Activated gamma-delta T cell (primary cell): ENCODE measurements at places on chromosomes 13 and 19.

DNA sequence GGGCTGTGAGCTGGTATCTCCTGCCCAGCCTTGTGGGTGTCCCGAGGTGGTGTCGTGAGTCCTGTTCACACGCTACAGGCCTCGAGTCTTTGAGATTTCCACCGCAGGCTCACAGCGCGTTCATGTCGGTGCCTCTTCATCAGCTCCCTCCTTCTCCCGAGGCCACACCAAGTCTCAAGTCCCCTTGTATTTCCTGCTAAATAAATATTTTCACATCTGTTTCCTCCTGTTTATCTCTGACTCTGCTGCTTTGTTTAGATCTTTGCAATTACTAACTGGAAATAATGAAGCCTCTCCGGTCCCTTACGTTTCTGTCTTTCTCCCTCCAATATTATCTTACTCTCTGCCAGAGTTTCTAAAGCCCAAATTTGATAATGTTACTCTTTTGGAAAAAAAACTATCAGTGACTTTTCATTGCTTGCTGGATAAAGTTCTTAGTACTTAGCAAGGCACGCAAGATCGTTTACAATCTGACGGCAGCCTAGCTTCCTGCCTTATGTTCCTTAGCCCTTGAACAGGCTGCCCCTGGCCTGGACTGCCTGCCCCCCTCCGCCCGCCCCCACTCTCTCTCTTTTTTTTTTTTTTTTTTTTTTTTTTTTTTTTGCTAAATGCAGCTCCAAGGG lies 130.5 kb upstream of the RNF113B start:
- DNase-seq, result no peak

DNA sequence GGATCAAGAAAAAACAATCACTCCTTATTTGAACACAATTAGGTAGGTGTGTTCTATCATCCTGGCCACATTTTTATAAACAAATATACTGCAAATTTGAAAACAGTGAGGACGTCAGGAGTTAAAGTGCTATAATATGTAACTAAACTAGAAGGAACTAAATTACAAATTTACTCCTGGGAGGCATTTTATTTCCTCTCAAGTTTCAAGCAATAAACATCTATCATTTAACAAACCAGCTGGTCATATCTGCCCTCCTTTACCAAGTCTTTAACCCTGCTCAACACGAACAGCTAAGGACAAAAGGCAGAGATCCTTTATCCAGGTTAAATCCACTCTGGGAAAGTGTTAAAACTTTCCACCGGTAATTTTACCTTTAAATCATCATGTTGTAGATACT lies 26.5 kb downstream of the ANKRD10 start:
- DNase-seq, result no peak

DNA sequence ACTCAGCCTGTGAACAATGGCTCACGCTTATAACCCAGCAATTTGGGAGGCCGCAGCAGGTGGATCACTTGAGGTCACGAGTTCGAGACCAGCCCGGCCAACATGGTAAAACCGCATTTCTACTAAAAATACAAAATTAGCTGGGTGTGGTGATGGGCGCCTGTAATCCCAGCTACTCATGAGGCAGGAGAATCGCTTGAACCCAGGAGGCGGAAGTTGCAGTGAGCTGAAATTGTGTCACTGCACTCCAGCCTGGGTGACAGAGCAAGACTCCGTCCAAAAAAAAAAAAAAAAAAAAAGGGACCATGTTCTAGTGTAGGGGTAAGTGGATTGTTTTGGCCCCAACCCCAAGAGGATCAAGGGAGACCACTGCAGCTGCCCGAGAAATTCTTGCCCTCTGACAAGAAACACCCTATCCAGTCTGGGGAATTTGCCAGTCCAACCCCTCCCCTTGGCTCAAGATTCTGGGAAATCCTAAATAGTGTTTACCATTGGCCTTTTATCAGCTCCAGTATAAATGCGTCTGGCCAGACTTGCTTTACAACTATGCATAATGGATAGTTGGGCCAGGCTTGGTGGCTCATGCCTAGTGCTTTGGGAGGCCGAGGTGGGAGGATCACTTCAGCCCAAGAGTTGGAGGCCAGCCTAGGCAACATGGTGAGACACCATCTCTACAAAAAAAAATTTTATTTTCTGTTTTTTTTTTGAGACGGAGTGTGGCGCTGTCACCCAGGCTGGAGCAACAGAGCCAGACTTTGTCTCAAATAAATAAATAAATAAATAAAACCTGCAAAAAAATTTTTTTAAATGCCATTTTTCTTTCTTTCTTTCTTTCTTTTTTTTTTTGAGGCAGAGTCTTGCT lies 5.1 kb upstream of the DHDH start:
- DNase-seq, result no peak

GRCh38 chr13:73254827-73255226 lies 196.0 kb downstream of the KLF5 start:
- no peak for DNase-seq

DNA sequence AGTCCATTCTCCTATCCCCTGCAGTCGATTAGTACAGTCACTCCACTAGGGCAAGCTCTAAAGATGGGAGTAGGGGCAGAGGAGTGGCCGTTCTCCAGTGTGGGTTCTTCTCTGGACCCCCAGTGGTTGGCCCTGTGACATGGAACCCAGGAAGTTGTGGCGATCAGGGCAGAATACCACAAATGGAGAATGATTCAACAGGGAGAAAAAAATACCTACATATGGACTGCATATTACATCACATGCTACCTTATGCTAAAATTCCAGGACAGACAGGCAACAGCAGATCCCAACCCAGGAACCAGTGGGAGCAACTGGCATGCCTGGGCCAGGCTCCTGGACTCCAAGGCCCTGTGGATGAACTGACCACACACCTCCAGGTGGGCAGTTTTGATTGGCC lies 20.4 kb downstream of the POU2F2 start:
- DNase-seq, result no peak

DNA sequence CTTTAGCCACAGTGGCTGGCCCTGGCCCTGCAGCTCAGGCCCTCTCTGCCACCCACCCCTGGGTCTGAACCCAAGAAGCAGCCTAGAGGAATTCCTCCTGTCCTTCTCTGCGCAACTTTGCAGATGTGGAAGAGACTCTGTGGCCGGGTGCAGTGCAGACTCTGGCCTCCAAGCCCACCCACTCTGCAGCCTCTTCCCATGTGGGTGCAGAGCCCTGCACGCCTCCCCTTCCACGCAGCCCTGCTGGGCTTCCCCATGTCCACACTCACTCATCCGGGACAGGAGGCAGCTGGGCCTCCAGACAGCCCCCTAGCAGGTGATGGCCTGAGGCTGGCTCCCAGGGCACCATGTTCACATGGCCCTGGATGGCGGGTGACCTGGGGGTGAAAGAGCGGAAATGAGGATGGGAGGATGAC lies 2.5 kb downstream of the TEX29 start:
- no peak for DNase-seq

DNA sequence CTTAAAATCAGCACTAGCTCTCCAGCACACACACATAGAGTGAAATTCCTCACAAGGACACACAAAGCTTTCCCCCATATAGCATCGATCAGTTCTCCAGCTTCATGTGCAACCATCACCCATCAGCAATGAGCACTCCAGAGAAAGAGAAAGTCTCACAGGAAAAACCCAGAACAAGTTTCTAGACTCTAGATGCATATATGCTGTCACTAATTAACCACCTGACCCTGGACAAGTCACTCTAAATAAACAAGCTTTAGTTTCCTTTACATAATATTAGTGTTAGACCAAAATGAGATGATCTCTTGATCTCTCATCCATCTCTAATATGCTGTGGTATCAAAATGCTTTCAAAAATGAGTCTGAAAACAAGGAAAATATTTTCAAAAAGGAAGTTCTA lies 81.2 kb downstream of the TBC1D4 start:
- no peak for DNase-seq

- no peak for DNase-seq
Measured at GRCh38 chr13:76707360-76707759, 178.8 kb downstream of the KCTD12 start.

GRCh38 chr13:88068316-88068715 lies 397.1 kb downstream of the SLITRK5 start:
- DNase-seq, result no peak

DNA sequence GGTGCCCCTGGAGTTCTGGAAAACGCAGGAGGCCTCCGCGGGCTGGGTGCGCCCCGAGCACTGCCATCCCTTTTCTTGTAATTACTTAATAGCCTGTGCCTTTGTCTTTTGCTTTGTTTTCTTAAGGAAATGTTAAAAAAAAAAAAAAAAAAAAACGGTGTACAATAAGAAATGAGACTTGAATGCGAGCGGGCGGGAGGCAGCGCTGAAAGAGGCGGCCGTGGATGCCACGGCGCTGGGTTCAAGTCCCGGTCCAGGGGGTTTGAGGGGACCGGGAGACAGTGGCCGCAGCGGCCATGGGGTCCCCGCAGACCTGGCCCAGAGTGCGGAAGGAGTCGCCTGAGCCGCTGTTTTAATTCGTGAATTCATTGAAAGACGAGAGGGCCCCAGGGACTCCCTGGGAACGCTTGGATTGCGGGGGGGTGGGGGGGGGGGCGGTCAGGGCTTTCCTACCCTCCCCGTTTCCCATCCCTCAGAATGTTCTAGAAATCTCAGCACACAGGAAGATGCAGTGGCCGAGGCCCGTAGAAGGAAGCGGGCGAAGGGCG lies 349.2 kb upstream of the ARGLU1 start:
- no peak for DNase-seq

GRCh38 chr13:35146686-35147085 lies 204.6 kb downstream of the NBEA start:
- DNase-seq, result no peak

DNA sequence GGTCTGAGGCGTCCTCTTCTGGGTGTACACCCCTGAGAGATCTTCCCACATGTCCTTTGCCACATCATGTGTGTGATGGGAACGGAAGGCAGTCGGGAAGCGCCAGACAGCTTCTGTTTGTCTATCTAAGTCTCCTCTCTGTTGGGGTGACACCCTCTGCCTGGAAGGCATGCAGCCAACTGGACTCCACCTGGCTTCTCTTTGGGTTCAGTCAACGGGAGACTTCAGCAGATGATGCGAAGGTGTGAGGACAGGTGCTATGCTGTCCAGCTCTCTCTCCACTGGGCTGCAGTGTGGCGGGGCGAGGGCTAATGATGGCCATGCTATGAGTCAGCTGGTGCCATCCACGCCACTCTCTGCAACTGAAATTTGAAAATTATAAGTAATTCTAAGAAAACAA lies 14.3 kb upstream of the SBK3 start:
- DNase-seq, result no peak

DNA sequence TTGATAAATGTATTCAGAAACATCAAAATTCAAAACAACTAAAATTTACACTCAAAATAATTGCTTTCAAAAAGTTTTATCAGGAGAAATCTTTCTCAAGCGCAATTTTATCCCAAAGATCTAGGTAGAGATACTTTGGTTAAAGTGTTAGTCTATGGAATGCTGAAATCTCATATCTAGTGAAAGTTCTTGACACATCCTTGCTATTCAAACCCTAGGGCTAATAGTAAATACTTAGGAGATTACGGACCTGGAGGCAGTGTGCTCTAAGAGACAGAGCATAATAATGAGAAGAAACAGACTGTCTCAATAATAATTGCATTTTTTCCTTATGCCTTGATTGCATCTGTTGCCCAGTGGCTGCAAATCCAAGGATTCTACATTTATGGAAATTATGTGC lies 330.8 kb downstream of the DACH1 start:
- DNase-seq, result no peak

DNA sequence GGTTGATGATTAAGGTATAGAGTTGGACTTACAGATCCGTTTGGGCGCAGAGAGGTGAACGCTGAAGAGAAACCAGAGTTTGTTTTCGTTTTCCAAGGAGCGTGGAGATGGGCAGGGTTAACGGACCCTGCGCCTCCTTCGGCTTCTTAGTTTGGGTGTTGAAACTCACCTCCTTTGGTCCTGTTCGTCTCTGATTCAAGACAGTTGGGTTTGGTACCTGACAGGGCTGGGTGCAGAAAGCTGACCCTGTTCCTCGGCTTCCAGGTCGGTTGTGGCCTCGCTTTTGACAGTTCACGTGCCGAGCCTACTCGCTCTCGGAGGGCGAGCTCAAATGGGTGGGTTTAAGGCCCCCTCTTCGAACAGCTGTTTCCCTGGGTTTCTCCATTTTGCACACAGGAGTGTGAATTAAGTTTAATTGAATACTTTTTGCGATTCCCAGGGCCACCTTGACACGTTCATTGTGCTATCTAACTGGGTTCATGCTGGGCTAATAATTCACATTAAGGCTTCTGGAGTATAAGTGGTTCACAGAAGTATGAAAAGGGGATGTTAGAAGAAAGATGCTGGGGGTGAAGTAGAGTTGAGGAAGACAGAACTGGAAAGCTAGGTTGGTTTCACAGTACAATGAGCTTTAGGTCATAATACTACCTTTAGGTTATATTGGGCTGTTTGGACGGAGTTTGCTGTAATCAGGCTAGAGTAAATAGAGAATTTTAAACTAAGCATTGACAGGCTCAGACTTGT lies 638 bp downstream of the USPL1 start:
- DNase-seq, result no peak

DNA sequence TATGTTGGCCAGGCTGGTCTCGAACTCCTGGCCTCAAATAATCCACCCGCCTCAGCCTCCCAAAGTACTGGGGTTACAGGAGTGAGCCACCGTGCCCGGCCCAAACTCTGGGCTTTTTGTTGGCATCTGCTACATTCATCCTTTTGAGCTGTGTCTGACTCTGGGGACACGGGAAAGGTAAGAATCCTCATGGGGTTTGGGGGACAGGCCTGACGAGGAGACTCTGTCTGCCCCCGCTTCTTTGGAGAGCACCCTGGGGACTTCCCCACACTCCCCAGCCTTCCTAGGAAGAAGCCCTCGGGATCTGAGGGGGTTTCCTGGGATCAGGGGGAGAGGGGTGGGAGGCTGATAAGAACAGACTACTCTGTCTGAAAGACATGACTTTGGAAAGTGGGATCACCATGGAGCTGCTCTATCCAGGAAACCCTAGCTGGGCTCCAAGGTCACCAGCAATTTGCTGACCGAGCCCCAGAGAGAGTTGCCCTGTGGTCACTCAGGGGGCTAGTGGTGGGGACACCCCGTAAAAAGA lies 8.1 kb upstream of the FCER2 start:
- no peak for DNase-seq

GRCh38 chr13:29359181-29359580 lies 236.3 kb downstream of the SLC7A1 start:
- no peak for DNase-seq

GRCh38 chr13:79457948-79458347 lies 23.0 kb upstream of the NDFIP2 start:
- DNase-seq, result no peak

DNA sequence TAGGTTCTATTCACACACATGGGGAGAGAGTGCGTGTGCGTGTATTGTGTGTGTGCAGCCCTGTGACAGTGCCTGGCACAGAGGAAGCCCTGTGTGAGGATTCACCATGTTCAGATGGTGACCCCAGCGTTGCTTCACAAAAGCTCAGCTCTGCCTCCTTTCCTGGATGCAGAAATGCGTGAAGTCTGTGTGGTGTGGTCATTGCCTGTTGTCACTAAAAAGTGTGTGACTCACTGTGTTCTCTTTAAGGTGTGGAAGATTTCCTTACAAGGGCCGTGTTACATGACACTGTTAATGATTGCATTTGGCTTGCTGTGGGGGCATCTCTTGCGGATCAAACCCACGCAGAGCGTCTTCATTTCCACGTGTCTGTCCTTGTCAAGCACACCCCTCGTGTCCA lies 19.5 kb upstream of the DCUN1D2 start:
- DNase-seq, result no peak

- no peak for DNase-seq
Measured at GRCh38 chr19:17590866-17591265, 35.4 kb downstream of the COLGALT1 start.

- DNase-seq, result no peak
Measured at GRCh38 chr19:49415102-49415809, 8.0 kb downstream of the PTH2 start.

- no peak for DNase-seq
Measured at GRCh38 chr19:30214651-30215051, 157.5 kb upstream of the ZNF536 start.

- DNase-seq, result no peak
Measured at GRCh38 chr19:42568006-42568405, 26.7 kb downstream of the CEACAM8 start.
